ENCODE measurements at places on chromosomes 6 and 20. TPM values are rescaled to one million over a fixed set of nuclear protein-coding genes. Genes with fewer than 3 reads are reported as not detected.

DNA sequence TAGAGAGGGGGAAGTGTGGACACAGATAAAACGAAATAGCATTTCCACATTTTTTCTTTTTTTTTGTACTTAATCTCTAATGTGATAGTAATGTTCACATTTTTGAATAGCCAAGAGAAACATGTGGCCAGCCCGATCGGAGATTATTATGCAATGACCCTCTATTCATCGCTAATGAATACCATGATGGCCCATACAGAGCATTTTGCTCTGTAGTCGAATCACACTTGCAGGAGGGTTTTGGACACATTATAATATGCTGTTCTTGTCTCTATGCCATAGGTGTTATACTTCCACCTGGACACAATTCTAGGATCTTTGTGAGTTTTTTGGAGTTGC lies 60.1 kb downstream of the MTHFD1L start:
- no peaks in the 10 kb centered on the region for H3K4me1 ChIP-seq
- no peaks in the 10 kb centered on the region for H3K36me3 ChIP-seq
- no peak for DNase-seq
- H3K27me3 ChIP-seq = no peaks in the 10 kb centered on the region
- no peak overlapping the region for H3K4me3 ChIP-seq

DNA sequence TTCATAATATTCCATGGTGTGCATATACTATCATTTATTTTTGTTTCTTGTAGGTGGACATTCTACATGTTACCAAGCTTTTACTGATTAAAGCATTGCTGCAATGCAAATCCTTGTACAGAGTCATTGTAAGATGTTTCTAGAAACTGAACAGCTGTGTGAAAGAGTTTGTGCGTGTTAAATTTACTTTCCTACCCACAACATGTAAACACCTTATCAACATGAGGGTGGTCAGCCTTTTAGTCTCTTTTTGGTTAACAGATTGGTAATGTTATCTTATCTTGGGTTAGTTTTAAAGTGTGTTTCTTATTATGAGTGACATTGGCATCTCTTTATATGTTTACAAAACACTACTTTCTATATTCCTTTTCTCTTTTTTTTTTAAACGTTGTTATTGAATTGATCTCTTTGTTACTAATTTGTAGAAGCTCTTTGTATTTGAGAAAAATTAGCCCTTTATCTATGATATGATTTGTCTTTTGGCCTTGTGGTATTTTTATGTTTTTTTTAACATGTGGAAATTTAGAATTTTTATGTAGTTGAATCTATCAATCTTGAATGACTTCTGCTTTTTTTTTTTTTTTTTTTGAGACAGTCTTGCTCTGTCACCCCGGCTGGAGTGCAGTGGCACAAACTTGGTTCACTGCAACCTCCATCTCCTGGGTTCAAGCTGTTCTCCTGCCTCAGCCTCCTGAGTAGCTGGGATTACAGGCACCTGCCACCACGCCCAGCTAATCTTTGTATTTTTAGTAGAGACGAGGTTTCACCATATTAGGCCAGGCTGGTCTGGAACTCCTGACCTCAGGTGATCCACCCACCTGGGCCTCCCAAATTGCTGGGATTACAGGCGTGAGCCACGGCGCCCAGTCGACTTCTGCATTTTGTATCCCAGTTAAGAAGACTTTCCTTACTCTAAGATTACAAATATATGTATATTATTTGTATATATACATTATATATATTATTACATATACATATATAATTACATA lies 112.1 kb downstream of the TCP11 start:
- H3K36me3 ChIP-seq = no peaks in the 10 kb centered on the region
- H3K4me1 ChIP-seq = no peaks in the 10 kb centered on the region
- no peaks in the 10 kb centered on the region for H3K27me3 ChIP-seq
- no peak overlapping the region for H3K27ac ChIP-seq
- no peak for DNase-seq

GRCh38 chr6:135567375-135568083 lies 70.0 kb upstream of the AHI1 start:
- H3K27me3 ChIP-seq = no peaks in the 10 kb centered on the region
- H3K27ac ChIP-seq = no peak overlapping the region
- no peak for DNase-seq
- no peaks in the 10 kb centered on the region for H3K4me1 ChIP-seq
- no peaks in the 10 kb centered on the region for H3K36me3 ChIP-seq
- H3K4me3 ChIP-seq = no peak overlapping the region

- peaks cover 4% of the 10 kb centered on the region for H3K4me1 ChIP-seq
- peaks cover 2% of the 10 kb centered on the region for H3K36me3 ChIP-seq
- no peaks in the 10 kb centered on the region for H3K27me3 ChIP-seq
- no peak overlapping the region for H3K4me3 ChIP-seq
- DNase-seq = peak; percentile 53
- H3K27ac ChIP-seq = no peak overlapping the region
Observed at GRCh38 chr6:118551063-118552053, 3.3 kb downstream of the PLN start.

DNA sequence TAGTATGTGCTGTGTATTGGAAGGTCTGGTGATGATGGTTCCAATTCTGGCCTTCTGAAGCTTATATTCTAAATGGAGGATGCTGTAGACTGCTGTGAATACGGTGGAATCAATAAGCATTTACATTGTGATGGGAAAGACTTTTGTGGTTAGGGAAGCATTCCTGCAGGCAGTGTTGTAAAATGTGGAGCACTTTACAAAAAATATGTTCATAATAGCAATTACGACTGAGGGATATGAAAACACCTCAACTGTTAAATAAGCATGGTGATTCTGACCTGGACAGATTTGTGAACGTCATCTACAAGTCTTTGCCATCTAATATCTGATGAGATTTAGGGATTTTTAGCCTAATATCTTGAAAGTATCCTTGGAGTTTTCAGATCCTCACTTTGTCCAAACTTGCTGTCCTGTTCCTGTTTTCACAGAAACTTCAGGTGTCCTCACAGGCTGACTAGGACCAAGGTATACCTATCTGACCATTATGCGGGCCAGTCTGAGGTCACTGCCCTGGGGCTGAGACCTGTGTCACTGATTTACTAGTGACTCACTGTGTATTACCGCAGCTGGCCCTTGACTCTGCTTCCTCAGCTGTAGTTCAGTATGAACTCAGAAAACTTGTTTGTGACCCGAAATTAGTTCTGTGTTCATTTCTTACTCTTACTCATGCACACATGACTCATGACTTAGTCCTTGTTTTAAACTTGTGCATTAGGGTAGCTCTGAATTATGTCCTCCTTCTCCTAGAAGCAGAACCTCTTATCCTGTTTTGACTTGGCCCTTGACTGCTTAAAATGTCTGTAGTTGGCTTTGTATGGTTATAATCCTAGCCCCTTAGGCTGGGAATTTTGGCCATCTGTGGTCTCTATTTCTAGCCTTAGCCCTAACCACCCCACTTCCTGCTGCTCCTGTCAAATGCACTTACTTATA lies 343.0 kb downstream of the CDKAL1 start:
- no peak overlapping the region for H3K27ac ChIP-seq
- DNase-seq = no peak
- H3K4me3 ChIP-seq = no peak overlapping the region
- H3K4me1 ChIP-seq = no peaks in the 10 kb centered on the region
- H3K36me3 ChIP-seq = no peaks in the 10 kb centered on the region
- H3K27me3 ChIP-seq = no peaks in the 10 kb centered on the region

EYS gene
- not detected for total RNA-seq

METTL24 gene
- 0.47 TPM for total RNA-seq

AHCY gene
- 19.1 TPM for total RNA-seq

DNA sequence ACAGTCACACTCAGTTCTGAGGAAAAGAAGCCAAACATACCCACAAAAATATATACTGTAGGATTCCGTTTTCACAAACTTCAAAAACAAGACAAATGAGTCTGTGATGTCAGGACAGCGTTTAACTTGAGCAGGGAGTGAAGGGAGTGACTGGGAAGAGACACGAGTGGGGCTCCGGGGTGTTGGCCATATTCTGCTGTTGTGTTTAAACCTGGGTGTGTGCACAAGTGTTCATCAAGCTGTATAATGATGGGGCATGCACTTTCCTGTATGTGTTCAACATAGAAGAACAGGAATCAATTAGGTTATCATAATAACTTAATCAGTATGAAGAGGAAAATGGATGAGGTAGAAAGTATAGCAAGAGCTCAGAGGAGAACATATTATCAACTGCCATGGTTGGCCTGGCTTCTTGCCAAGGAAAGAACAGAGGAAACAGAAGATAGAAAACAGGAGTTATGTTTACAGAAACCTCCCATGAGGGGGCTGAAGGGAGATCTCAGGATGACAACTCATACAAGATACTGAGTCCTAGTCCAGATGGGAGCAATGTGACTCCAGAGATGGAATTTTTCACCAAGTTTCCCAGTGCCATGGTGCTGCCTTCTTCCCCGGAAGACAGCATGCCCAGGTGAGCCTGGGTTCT lies 15.1 kb upstream of the AFDN start:
- no peak overlapping the region for H3K4me3 ChIP-seq
- H3K36me3 ChIP-seq = no peaks in the 10 kb centered on the region
- no peaks in the 10 kb centered on the region for H3K4me1 ChIP-seq
- no peaks in the 10 kb centered on the region for H3K27me3 ChIP-seq
